ENCODE measurements at places on chromosomes 4 and X.

DNA sequence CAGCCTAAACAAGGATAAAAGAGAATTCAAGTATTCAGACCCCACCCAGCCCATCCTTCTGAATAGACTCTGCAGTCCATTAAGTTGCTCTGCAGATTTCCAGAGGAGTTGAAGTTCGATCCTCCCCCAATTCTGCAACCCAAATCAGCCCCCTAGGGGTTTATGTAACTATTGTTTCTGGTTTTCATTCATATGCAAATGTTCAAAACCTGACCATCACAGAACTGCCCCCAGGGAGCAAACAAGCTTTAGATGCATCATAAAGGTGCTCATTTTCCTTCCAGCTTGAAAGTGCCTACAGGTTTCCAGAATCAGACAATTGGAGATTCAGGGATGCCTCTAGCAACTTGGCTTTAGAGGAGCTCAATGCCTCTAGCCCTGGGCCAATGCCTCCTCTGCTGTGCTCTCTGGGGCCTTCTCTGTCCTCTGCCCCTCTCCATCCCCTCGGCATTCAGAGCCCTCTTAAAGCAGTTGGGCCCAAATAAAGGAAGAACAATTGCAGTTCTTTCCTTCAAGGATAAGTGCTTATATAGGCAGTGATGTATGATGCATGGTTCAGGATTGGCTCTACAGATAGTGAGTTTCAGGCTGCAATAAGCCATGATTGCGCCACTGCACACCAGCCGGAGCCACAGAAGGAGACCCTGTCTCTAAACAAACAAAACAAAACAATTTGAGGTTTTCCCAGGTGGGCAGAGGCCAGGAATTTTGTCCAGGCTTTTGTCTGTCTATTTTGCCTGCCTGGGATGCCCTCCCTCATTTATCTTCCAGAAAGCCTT lies 23.5 kb upstream of the SPINK2 start:
- no peak for DNase-seq

GRCh38 chrX:19772822-19773628 lies 114.4 kb downstream of the SH3KBP1 start:
- no peak for DNase-seq

DNA sequence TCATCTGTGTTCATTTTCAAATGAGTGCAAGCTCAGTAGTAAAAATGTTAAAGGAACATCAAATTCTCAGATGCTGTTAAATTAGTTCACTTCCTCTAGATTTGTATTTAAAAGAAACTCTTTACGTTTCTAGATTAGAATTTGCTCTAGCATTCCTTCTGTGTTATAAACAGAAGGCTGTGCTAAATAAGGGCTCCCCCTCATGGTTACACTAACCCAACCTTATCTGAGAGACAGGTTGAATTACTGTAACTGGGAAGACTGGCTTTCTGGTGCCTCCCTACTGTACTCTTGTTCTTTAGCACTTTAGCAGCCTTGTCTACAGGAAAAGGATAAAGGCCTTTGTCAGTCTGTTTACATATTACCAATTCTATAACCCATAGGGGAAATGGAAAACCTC lies 56.8 kb downstream of the RXFP1 start:
- DNase-seq, result no peak

DNA sequence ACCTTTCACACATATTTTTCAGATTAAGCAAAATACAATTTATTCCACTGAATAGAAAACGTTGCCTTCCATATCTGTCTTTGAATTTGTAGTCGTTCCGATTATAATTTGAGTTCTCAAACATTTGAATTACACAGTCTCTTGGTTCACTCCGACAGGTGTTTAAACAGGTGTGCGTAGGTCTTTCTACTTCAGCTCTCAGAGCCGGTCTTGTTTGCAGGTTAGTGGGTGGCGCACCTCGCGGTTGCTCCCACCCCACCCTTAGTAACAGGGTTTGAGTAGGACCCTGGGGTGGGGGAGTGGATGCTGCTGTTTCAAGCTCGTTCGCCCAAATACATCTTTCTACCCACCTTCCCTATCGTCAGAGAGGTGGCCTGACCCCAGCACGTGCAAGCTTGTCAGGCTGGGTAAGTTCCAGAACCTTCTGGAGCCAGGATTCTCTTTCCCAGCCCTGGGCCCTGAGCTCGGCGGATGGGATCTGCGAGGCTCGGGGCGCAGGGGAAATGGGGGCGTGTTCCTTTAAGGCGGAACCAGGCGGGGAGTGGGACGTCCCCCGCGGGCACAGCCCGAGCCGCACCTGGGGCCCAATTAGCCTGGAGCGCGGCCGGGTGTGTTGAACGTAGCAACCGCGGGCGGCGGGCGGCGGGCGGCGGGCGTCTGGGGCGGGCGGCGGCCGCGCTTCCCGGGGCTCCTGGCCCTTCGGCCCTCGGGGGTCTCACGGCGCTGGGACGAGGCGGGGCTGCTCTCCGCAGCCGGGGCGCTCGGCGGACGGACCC lies at the start of gene FAM149A:
Gene FAM149A (plus strand): TSS at position 591 of the 776 bp plus-strand sequence.
- peak; percentile 24 for DNase-seq

DNA sequence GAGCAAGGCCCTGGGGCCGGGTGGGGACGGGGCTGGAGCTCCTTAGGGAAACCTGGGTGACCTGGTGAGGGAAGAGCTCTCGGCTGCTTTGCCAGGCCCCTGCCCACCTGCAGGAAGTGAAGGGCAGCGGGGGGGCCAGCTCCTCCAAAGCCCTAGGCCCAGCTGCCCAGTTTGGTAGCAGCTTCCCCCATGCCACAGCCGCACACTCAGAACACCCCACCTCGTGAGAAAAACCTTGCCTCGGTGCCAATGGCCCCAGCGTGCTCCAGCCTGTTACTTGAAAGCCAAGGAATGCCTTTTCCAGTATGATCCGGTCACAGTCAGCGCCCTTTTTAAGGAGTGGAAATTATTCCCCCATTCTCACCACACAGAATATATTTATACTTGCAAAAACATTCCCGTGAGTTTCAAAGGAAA lies 38.3 kb downstream of the ACOX3 start:
- no peak for DNase-seq

DNA sequence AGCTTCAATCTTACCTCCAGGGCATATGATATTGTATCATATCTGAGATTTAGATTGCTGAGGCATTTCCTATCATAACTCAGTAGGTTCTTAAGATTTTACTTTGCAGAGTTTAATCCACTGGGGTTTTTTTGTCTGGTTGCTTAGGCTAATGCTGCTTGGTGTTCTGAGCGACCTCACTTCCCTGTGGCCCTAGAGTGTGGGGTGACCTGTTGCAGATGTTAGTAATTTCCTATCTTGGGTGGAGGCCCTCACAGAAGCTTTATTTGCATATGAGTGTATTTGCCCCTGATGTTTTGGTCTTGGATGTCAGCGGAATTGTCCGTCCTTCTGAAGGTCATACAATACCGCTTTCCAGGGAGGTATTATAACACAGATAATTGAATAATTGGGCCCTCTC lies 137.1 kb downstream of the NDST3 start:
- no peak for DNase-seq

- DNase-seq, result no peak
Measured at GRCh38 chr4:165351359-165352130, 24.1 kb downstream of the MSMO1 start.

DNA sequence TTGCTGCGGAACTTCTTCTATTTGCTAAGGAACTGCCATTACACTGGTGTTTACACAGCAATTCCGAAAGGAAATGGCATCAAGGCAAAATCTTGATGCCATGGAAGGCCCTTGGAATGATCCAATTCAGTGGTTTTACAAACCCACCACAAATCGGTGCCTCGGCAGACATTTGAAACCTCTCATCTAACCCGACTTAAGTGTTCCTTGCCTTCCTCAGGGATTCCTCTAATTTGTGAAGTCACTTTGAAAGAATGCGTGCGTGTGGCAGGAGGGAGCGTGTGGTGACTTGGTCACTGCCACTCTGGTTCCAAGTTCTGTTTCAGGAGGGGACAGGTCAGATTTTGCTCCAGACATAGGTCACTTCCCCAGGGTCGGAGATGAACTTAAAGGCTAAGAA lies 4.8 kb downstream of the NOP14 start:
- DNase-seq, result no peak
